ENCODE measurements at places on chromosomes 13 and 19.

DNA sequence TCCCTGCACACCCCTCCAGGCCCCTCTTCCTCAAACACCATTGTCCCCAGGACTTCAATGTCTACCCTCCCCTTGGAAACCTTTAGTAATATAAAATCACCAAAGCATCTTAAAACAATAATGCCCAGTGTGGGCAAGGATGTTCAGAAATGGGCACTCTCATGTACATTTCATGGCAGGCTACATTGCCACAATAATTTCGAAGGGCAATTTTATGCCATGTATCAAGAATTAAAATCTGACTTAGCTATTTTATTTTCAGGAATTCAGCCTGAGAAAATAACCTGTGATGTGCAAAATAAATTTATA, 35.8 kb upstream of the IGSF23 start:
- DNase-seq: no peak

GRCh38 chr13:98494769-98495168, 82.1 kb downstream of the STK24 start:
- DNase-seq: no peak

DNA sequence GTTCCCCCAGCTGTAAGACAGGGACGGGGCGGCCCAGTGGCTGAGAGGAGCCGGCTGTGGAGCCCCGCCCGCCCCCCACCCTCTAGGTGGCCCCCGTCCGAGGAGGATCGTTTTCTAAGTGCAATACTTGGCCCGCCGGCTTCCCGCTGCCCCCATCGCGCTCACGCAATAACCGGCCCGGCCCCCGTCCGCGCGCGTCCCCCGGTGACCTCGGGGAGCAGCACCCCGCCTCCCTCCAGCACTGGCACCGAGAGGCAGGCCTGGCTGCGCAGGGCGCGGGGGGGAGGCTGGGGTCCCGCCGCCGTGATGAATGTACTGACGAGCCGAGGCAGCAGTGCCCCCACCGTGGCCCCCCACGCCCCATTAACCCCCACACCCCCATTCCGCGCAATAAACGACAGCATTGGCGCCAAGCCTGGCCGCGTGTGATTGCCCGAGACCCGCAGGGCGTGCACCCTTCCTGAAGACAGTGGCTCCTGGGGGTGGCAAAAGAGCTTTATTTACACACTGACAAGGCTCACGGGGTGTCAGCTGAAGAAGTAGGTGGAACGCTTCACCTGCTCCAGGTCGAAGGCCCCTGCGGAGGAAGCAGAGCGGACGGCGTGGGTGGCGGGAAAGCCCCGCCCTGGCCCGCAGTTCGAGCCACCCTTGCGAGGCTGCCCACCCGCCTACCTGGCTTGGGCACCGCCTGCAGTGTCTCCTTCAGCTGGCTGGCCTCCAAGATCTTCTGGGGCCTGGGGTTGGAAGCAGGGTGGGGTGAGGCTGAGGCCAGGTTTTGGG, 16.4 kb downstream of the POLRMT start:
- no peak for DNase-seq

DNA sequence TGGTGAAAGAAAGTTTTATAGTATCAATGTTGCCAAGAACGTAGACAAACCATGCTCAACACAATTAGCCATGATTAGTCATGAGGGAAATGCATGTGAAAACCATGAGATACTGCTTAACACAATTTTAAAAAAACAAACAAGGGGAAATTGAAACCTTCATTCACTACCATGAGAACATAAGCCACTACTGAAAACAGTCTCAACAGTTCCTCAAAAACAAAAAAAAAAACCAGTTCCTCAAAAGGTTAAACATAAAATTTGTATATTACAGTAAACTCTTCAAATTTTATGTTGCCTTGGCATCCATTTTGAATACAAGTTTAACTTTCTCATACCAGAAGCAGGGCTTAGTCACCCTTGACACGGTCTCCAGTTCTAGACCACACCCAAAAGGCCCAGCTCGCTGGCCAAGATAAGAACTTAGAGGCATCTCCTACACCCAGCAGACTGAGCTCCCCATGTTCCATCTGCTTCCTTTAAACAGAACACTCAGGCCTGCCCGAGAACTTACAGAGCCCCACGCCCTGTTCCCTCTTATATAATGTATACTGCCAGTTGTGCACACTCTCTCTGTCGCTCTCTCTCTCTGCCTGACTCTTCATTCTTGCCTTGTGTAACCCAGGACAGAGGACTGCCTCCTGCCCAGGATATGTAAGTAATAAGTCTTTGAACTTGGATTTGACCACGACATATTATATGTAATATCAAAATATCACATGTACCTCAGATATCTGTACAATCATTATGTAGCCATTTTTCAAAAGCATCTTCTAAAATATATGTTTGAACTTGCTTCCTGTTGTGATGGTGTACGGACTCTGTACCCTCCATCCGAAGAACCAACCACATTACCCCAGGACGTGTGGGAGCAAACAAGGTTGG, 67.4 kb downstream of the STK24 start:
- DNase-seq: peak; percentile 53

GRCh38 chr19:51691074-51691583, 2.0 kb upstream of the SPACA6 start:
- peak; percentile 28 for DNase-seq

DNA sequence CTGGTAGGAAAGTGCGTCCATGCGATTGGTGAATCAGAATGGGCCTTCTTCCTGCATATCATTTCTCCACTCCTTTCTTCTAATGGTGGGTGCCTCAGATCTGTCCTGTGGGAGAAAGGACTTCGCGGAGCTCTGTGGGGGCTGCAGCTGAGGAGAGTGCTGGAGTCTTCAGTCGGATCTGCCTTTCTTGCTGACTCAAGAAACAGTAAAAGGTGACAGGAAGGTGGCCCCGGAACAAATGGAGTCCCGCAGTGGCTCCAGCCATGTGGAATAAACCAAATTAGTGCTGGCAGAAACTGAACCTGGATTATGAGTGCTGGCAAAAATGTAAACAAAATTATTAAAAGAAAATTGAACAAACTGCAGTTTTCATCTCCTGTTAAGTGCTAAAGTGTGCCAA, 15.1 kb upstream of the GAS6 start:
- DNase-seq: peak; percentile 1

GRCh38 chr13:66567899-66568612, 662.1 kb downstream of the PCDH9 start:
- no peak for DNase-seq

DNA sequence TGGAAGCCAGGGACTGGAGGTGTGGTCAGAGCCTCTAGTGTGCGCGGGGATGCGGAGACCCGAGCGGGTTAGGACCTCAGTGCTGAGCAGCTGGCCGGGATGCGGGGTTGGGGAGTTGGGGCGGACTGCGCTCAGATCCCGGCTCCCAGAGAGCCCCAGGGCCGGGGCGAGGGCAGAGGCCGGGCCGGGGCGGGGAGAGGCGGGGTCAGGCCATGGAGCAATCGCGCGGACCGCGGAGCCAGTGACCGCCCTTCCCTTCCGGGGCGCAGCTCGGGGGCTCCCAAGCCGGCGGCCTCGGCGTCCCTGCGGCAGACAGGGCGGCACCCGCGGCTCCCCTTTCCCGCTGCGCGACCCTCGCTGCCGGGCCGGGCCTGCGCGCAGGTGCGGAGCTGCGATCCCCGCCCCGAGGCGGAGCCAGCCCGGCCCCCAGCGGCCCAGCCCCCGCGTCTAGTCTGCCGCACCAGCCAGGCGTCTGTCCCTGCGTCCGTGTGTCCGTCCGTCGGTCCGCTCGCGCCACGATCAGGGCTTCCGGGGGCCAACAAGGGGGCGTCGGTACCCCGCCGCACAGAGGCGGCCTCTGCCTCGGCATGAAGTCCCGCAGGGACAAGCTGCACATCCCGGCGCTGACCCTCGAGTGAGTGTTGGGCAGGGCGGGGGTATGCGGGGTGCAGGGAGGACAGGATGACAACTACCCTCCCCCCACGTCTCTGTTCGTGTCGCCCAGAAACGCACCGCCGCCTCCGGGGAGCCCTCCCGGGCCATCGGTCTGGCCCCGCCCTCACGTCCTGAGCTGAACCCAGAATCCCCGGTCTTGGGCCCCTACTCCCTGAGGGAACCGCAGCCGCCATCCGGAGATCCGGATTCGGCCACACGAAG, 12.4 kb downstream of the MAST3 start:
- DNase-seq: no peak

DNA sequence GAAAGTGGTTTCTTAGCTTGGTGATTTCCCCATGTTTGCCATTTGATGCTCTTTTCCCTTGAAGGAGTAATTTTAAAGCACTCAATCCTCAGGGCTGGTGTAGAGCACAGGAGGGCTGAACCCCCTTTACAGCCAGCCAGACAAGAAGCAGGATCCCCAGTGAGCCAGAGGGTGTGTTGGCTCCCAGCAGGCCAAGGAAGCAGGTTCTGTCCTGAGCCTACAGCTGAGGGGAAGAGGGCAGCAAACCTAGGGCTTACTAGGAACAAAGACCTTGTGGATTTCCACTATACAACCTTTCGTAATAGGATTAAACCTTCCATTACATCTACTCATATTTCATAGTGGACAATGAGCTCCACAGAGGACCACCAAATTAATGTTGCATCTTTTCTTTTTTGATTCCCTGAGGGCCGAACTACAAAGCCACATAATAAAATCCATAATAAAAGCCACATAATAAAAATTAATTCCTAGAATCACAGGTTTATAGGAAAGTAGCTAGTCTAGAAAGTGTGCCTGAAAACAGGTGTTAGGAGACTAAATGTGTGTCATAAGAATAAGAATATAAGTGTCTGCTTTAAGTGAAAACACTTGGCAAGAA, 300.2 kb downstream of the DCLK1 start:
- DNase-seq: no peak

DNA sequence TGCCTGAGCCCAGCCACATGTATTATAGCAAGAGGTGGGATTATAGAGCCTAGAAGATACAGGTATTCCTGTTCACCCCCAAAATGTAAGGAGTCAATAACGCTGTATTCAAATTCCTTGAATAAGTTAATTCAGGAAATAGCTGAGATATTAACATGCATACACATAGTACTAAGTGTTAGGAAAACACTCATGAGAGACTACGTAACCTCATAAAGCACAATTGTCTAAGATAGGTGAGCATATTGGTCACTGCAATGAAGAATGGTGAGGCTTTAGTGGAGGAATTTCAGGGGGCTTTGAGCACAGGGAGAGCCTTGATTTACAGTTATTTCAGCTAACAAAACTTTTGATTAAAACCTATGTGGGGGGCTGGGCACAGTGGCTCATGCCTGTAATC, 161.6 kb downstream of the LMO7 start:
- no peak for DNase-seq

- DNase-seq: no peak
These were observed 239.3 kb downstream of the LMO7 start for GRCh38 chr13:75875450-75875849.

DNA sequence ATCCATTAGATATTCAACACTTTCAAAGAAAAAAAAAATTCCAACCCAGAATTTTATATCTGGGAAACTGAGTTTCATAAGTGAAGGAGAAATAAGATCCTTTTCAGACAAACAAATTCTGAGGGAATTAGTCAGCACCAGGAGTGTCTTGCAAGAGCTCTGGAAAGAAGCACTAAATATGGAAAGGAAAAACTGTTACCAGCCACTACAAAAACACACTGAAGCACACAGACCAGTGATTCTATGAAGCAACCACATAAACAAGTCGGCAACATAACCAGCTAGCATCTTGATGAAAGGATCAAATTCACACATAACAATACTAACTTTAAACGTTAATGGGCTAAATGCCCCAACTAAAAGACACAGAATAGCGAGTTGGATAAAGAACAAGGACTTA, 368.4 kb upstream of the MIR17HG start:
- no peak for DNase-seq

DNA sequence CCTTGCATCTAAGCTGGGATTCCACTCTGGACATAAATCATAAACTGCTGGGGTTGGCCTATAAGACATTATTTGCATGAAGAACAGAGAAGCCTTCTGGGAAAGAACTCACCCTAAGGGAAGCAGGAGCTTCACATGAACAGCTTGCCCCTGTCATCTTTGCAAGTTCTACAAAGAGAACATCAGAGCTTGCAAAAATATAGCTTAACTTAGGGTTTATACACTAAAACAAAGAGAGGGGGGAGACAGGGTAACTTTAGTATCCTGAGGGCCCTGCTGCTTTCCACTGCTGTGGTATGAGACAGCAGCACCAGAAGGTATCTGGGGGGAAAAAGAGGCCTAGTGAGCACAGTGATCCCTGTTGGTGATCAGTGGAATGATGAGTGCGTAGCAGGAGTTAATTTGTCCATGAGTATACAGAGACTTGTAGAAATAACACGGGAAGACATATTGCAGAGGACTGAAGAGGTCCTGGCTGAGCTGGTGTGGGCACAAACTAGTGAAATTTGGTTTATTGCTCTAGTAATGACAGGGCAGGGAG, 116.1 kb upstream of the TSC22D1 start:
- DNase-seq: no peak

DNA sequence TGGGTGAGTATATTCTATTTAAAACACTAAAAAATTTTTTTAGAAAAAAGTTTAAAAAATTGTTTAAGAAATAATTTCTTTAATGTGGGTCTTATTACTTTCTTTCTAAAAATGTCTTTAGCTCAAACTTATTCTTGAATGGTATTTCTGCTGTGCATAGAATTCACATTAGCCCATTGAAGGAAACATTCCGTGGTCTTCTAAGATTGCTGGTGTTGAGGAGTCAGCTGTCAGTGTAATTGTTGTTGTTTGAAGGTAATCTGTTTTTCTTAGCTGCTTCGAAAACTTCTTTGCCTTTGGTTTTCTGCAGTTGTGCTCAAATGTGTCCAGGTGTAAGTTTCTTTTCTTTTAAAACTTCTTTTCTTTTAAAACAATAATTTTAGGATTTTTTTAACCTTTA, 85.4 kb upstream of the KLF12 start:
- no peak for DNase-seq

- no peak for DNase-seq
These were observed 430 bp downstream of the ZNF358 start for GRCh38 chr19:7516333-7516732.

GRCh38 chr13:23380534-23380933, 53.0 kb downstream of the SACS start:
- no peak for DNase-seq

- no peak for DNase-seq
These were observed 1.2 kb downstream of the USPL1 start for GRCh38 chr13:30618930-30619279.

GRCh38 chr13:64684685-64685431, 2545.3 kb downstream of the PCDH9 start:
- no peak for DNase-seq

DNA sequence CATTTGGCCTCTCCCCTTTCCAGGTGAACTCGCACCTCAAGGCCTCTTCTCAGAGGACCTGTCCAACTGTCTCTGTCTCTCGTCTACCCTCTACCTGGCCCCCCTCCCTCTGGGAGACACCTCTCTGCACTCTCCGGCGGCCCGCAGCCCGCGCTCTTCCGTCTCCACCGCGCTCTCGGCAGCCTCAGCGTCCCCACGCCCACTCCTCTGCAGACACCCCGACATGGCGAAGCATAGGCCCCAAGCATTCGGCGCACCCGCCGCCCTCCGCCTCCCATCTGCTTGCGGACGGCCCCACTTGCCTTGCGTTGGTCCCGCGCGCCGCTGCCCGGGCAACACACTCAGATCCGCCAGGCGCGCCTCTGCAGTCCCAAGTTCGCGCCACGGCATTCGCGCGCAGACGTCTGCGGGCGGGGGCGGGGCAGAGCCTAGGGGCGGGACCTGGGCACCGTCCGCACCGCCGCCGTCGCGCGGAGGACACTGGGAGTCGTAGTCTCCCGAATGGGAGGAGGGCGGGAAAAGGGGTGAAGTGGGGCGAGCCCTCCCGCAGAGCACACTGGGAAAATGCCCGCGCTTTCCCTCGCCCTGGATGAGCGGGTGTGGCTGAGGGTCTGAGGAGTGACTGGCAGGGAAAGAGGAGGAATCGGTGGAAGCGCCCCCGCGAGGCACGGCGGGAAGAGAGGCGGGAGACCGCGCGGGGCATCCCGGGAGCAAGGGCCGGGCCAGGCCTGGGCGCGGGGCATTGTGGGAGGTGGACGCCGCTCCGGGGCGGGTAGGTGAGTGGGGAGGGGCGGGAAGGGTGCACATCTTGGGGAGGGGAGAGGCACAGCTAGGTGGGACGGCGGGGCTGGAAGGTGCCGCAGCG, at the start of the genes LIG1 and ZSWIM9:
TSS of gene LIG1 (minus strand) at position 406 of the 865 bp plus-strand sequence. CDS start 4,778 bp downstream, outside the sequence.
TSS of gene ZSWIM9 (plus strand) at position 742 of the 865 bp plus-strand sequence. CDS start 1,123 bp downstream, outside the sequence.
- DNase-seq: peak; percentile 96

Measured in Ammon's horn (tissue), 1 donor.